NCI-H2171 (cell line): ENCODE measurements at places on chromosomes 1 and 21.

DNA sequence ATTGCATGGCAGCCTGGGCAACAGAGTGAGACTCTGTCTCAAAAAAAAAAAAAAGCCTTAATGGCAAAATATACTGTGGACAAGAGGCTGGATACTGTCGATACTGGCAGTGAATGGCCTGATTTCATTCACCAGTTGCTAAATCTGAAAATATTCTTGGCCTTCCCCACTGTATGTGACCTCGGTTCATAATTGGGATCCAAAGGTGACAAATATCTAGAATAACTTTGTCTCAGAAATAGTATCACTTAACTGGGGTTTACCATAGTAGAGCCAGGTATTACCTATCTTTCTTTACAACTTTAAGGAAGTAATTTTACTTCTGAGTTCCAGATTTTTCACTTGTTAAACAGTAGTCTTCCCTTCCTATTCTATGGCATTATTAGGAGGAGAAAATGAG lies 8.4 kb downstream of the MTF2 start:
- no peak for DNase-seq

- DNase-seq, result no peak
Observed at GRCh38 chr1:21051177-21051825, 125.4 kb downstream of the EIF4G3 start.

DNA sequence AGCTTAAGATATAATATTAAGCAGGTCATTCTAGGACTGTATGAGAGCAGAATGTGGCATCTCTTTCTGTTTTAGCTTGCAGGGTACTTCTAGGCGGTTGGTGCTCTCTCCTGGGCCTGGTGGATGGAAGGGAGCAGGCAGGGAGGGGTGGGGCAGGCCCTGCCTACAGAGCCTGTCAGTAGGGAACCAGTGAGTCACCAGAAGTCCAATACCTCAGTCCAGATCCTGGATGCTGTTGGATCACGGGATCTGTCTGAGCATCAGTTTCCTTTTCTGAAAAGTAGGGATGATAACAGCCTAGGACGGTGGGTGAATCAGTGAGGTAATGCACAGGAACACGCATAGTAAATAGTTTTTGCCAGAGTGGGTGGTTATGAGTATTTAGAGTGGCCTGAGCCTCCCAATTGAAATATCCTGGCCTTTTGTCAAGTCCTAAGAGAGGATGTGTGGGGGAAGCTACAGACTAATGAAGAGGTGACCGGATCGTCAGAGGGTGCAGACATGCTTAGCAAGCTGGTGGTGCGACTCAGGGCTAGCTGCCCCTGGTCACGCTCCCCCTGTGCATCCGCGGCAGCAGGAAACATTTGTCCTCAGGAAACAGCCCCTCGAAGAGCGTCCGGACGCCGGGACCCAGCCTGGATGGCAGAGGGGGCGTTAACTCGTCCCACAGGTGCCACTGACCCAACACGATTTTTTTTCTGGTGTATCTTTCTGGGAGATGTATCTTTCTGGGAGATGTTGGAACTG lies 23.9 kb downstream of the NAV1 start:
- no peak for DNase-seq

DNA sequence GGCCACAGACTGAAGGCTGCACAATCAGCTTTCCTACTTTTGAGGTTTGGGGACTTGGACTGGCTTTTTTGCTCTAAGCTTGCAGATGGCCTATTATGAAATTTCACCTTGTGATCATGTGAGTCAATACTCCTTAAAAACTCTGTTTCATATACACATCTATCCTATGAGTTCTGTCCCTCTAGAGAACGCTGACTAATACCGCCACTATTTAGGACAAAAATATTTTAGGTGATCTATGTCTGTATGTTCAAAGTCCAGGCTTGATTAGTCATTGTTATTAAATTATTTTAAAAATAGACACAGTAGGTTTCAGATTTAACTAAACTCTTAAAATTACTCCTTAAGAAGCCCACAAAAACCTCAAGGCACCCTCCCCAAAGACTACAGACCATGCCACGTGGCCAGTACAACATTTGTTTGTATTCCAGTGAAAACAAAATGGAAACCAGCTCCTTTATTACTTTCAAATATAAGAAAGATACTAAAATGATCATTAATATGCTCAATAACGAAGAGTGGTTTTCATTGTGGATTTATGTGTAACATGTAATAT lies 63.1 kb downstream of the TMPRSS15 start:
- DNase-seq, result no peak

- no peak for DNase-seq
Observed at GRCh38 chr1:2046174-2046917, 3.9 kb upstream of the PRKCZ start.

- DNase-seq, result no peak
Observed at GRCh38 chr1:107149946-107150345, 9.1 kb downstream of the NTNG1 start.

DNA sequence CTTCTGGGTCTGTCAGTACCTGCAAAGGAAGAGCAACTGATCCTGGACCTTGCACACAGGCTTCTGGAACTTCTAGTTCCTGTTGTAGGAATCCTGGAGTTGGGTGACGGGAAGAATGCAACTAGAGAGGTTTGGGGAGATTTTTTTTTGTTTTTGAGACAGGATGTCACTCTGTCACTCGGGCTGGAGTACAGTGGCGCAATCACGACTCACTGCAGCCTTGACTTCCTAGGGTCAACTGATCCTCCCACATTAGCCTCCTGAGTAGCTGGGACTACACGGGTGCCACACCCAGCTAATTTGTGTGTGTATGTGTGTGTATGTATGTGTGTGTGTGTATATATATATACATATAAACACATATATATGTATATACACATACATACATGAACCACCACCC lies 18.8 kb downstream of the ENTREP3 start:
- DNase-seq, result no peak

DNA sequence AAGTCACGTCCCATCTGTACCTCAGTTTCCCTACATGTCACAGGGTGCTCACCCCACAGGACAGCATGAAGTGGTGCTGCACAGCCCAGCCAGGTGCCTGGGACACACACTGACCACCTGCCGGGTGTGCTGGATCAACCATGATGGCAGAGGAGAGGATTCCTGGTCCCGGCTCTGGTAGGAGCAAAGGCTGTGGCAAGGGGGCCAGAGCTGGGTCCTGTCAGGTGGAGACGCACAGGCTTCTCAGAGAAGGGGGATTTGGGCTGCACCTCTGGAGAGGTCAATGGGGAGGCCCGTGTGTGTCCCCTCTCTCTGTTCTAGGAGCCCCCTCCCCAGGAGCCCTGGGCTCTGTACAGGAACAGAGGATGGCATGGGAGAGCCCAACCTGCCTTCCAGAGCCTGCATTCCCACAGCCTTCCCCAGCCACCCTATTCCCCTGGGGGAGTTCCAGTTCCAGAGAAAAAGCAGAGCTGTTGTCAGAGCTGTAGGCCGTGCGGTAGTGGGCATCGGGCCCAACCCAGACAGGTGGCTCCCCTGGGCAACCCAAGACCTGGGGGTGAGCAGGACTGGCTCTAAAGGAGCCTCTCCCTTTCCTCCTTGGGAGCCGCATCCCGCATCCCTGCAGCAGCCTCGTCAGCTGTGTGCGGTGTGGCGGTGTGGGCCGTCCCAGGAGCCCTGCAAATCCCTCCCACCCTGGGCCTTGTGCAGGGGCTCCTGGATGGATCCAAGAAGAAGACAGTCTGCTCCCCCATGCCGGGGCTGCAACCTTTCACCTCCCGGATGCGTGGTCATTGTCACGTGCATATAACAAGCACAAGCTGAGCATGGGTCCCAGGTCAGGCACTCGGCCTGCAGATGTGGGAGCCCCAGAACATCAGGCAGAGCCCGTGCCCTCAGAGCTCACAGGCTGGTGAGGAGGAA lies 2.9 kb upstream of the TFF3 start:
- DNase-seq, result peak; percentile 19

DNA sequence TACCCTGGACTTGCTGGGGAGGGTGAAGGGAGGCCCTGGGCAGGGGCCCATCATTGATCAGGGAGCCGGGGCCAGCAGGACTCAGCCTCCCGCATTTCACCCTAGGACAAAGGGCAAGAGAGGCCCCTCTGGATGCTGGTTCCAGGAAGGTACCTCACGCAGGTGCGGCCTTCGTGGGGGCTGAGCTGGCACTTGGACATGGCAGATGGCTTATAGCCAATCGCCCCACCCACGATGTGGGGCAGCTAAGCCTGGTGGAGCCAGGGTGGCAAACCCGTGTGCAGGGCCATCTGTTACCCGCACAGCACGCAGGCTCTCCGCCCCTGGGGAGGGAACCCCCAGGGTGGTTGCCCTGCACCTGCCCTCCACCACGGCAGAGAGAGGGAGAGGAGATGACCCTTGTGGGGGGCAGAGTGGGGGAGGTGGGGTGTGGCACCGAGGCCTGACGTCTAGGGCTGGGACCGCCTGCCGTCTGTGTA lies 2.5 kb downstream of the TFF3 start:
- peak; percentile 35 for DNase-seq

GRCh38 chr1:55578646-55579045 lies 363.5 kb upstream of the USP24 start:
- no peak for DNase-seq

GRCh38 chr21:39581414-39581813 lies 31.3 kb upstream of the B3GALT5 start:
- DNase-seq, result no peak

GRCh38 chr1:28195780-28196179 lies 19.3 kb upstream of the PTAFR start:
- no peak for DNase-seq

DNA sequence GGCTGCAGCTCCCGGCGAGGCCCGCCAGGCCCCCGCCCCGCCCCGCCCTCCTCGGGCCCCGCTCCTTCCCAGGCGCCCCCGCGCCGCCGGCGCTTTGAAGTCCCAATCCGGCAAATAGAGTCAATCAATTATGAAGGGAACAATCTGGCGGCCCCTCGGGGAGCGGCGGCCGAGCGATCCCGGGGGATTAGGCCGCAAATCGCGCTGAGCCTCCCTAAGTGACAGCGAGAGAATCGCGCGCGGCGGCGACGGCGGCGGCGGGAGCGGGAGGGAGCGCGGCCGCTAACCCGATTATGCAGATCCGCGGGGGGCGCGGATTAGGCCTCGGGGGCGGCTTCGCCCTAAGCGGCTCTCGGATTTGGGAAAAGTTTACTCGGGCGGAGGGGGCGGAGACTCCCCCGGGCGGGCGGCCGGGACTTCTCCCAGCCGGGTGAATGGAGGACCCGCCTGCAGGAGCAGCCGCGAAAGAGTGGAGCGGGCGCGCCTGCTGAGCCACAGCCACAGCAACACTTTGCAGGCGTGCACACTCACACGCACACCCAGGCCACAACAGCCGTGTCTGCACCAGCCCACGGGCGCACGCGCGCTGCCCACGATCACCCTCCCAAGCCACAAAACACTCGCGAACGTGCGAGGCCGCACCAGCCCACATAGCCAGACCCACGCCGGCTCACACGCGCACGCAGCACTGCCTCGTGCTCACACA lies 23.0 kb upstream of the DMBX1 start:
- peak; percentile 74 for DNase-seq
